Stimulated activated CD8-positive, alpha-beta memory T cell treated with anti-CD3 and anti-CD28 coated beads, Interleukin-4, amount 100 ng/mL, for 4 hours (primary cell): ENCODE measurements at places on chromosomes 12 and 14.

GRCh38 chr12:19140381-19141236 is 11.1 kb downstream of the PLEKHA5 start:
- DNase-seq, result no peak

- no peak for DNase-seq
Measured at GRCh38 chr14:72616294-72616693, 277.6 kb downstream of the DPF3 start.

- DNase-seq, result no peak
Measured at GRCh38 chr12:64752833-64753238, 6.4 kb downstream of the GNS start.

DNA sequence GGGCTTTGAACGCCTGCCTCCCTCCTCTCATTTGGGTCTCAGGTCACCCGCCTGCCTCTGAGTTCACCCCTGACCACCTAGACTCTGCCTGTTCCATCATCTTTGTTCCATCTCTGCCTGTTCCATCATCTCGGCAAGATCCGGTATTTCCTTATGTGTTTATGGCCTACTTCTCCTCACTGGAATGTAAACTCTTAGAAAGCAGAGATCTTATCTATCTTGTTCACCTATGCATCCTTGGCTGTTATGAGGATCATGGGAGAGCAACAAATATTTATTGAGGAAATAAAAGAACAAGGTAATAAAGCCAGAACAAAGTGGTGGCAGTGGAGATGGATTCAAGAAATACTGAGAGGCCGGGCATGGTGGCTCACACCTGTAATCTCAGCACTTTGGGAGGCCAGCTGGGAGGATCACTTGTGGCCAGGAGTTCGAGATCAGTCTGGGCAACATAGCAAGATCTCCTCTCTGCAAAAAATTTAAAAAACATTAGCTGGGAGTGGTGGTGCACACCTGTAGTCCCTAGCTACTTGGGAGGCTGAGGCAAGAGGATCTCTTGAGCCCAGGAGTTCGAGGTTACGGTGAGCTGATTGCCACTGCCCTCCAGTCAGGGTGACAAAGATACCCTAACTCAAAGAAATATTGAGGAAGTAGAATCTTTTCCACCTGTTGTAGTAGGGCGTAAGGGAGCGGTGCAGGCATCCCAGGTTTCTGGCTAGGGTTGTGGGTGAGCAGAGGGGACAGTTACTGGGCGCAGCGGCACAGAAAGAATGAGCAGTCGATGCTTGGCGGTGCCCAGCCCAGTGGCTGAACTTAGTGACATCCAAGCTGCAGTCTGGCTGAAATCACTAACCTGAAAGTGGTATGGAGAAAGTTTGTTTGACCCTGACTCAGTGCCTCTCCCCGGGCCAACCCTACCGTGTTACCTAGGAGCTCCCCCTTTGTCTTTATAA is 1.7 kb upstream of the KLC1 start:
- DNase-seq, result no peak
